ENCODE measurements at places on chromosomes 7 and 10.

DNA sequence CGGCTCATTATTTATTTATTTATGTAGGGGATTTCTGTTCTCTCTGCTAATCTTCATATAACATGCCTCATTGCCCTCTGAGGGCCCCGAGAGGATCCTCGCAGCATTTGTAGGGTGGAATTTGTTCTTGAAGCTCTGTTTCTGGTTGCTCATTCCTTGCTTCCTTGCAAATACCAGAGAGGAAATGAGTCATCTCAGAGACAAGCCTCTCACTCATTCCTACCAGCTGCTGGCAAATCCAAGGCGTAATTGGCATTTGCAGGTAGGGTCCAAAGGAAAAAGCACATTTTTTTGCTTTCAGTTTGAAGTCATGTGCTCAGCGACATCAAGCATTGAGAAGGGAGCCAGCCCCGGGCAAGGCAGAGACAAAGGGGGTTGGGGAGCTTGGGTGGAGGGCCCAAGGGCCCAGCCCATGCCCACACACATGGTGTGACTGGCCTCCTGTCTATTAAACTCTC is 501.6 kb downstream of the GALNT17 start:
- DNase-seq = no peak

DNA sequence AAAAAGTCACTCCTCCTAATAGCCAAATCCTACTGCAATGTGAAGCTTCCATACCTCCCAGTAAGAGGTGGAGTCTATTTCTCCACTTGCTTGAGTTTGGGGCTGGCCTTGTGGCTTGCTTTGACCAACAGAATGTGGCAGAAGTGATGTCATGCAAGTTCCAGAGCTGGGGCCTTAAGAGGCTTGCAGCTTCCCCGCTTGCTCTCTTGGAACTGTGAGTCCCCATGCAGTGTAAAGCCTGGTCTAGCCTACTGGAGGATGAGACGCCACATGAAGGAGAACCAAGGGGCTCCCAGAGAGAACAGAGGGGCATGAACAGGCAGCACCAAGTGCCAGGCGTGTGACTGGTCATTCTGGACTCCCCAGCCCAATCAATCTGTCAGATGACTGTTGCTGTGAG is 58.6 kb upstream of the OPALIN start:
- DNase-seq = no peak

DNA sequence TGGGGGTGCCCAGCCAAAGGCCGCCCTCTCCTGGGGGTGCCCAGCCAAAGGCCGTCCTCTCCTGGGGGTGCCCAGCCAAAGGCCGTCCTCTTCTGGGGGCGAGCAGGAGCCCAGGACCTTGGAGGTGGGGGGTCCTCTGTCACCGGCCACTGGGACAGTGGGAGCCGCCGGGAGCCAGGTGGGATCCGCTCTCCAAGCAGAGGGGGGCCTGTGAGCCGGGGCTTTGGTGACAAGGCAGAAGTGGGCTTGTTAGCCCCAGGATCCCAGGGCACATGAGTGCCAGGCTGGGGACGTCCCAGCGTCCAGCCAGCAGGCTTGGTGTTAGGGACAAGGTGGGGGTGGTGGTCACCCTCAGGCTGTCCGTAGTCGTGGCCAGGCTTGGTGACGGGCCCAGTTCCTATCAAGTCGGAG is 29.4 kb upstream of the UTF1 start:
- DNase-seq = no peak

DNA sequence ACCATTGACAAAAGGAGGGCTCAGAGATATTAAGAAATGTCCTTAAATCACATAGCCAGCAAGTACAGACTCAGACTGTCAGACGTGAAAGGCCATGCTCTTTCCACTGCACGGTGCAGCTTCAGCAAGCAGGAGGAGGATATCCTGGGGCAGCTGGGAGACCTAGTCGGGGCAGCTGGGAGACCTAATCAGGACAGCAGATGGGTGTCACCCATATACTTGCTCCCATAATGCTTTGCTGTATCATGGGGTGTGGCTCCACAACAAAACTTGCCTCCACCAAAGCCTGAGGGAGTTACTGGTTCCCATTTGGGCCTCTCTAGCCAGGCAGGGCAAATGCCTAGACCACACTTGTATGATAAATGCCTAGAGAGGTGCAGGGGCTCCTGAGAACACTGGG is 55.4 kb downstream of the GRID1 start:
- DNase-seq = no peak

GRCh38 chr10:6838118-6838517 is 258.0 kb upstream of the PRKCQ start:
- DNase-seq = no peak

GRCh38 chr7:116689790-116690259 is 17.8 kb downstream of the MET start:
- no peak for DNase-seq

DNA sequence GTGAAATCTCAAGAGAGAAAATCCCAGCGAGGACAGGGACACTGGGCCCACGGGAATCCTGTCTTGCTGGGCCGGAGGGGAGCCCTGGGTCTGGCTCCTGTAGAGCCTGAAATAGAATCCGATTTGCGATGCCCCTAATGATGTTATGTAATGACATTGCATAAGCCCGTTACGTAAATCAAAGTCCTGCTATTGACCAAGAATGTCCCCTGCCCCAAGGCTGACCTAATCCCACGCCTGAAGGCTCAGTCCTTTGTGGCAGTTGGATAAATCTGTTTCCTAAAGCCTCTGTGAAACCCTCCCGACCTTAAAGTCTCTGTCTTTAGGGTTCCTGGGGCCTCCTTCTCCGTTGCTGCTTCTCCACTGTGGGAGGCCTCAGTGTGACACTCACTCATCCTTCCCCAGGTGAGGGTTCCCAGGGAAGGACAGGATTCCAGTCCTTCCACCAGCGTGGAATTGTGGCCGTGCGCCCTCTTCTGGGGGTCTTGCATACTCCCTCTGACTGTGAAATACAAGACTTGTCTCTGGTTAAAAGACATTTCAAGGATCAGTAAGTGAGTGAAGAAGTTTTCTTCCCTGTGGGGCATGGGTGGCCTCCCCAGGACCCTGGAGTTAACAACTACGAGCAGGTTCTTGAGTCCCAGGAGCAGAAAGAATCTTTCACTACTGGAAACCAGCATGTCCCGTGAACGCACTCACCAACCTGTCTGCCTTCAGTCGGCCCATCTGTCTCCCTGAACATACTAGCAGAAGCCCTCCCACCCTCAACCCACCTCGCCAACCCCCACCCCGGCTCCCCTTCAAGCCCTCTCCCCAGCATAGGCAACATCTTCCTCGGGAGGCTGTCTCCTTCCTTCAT is 19.8 kb downstream of the ZNF467 start:
- DNase-seq = no peak

- no peak for DNase-seq
Measured at GRCh38 chr7:18153183-18153748, 125.6 kb upstream of the PRPS1L1 start.

GRCh38 chr7:139725077-139725476 is 52.7 kb downstream of the HIPK2 start:
- DNase-seq = no peak

DNA sequence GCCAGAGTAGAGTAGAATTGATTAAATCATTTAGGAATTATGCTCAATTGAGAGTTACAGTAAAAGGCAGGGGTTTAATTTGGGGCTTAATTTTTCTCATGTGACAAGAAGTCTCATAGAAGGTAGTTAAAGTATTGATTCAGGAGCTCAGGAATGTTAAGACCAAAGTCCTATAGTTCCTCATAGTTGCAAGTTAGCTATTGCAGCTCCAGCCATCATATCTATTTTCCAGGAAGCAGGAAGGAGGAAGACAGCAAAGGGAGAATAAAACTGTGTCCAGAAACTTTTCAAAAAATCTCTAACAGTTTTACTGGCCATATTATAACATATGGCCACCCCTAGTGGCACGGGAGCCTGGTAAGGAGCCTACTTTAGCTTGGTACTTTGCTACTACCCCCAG is 97.0 kb upstream of the RPA3 start:
- no peak for DNase-seq

DNA sequence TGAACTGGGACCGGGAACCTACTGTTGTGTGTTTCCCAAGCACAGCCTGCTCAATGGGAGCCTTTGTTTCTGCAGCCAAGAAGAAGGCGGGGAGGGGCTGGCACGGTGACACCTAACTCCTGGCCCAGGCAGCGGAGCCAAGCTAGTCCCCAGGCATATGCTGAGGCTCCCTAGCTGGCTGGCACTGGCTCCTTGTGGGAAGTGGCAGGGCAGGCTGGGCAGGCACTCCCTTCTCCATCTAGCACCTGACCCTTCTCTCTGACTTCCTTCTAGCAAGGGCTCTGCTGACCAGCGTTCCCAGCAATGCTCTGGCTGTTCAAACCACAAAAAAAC is 325.0 kb downstream of the PLXNA4 start:
- DNase-seq = no peak

DNA sequence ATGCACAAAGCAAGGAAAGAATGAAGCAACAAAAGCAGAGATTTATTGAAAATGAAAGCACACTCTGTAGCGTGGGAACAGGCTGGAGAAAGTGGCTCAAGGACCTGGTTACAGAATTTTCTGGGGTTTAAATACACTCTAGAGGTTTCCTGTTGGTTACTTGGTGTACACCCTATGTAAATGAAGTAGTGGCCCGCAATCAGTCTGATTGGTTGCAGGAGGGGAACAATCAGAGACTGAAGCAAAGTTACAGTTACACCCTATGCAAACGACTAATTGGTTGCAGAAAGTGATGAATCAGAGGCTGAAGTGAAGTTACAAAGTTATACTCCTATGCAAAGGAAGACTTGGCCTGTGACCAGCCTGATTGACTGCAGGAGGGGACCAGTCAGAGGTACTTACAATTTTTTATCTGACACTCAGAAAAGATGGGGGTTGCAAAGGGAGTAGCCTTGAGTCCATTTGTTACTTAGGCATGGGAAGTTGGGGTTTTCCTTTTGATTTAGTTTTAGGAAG is 3.6 kb upstream of the MTPN start:
- no peak for DNase-seq

DNA sequence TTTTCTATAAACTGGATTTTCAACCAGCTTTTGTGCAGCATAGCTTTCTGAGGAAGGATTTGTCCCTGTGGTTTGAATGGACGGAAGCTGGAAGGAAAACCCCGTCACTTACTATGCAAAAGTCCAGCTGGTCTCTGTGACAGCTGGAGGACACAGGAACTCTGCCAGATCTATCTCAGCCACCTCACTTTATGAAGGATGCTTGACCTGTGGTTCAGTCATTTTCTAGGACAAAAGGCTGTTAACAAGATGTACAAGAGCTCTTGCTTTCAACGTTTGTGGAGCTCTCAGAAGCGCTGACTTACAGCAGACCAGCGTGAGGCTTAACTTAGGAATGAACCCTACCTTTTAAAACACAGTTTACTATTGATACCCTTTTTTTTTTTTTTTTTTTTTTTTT is 90.8 kb downstream of the CREM start:
- DNase-seq = no peak

GRCh38 chr7:159076333-159076732 is 68.3 kb downstream of the VIPR2 start:
- no peak for DNase-seq

- no peak for DNase-seq
Measured at GRCh38 chr7:28640001-28640400, 227.7 kb downstream of the CREB5 start.

DNA sequence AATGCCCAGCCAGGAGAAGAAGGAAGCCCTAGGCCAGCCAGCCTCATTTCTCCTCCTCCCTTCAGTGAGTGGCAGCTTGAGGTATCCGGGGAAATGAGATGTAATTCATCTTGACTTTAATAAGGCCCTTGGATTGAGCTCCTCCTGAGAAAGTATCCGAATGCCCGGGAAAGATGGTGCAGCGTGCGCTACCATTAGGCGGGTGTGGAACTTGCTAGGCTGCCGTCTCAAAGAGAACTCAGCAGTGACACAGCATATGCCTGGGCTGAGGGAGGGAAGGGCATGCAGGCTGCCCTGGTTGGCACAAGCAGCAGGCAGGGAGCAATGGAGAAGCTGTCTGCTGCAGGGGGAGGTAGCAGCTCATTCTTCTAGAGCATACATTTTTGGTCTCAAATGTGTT is 659.8 kb upstream of the FOXK1 start:
- no peak for DNase-seq

- DNase-seq = no peak
Measured at GRCh38 chr10:35396560-35397434, 60.5 kb downstream of the CCNY start.

DNA sequence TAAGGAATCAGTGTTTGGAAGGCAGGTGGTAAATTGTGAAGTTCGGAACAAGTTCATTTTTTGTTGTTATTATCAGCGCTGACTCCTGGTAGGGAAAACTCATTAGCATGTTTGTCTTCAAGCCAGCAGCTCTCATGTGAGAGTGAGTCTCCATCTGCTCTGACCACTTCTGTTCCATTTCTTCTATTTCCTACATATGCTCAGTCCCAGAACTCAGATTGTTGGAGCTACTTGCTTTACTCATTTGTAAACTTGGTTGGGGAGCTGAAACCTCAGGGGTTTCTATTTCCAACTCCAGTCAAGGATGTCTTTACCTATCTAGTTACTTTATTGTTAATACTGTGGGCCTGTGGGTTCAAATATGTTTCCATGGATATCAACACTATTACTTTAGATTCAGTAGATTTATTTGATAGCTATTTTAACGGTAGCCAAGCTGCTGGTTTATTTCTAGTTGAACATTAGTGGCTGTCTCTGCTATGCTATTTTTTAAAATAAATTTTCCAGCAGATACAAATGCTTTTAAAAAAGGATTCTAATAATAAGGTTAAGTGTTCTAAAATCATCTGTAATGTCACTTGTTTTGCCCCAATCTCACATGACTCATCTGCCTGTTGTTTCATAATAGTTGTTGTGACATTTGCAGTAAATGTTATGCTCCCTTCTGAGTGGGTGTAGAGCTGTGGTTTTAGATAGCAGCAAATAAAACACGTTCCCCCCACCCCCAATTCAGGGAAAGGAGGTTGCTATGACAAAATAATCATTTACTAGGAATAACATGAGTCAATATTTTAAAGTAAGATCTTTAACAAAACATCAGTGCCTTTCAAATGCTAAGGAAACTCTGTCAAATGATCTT is 143.3 kb downstream of the HDAC9 start:
- no peak for DNase-seq

- no peak for DNase-seq
Measured at GRCh38 chr7:31002256-31002655, 38.5 kb downstream of the GHRHR start.

DNA sequence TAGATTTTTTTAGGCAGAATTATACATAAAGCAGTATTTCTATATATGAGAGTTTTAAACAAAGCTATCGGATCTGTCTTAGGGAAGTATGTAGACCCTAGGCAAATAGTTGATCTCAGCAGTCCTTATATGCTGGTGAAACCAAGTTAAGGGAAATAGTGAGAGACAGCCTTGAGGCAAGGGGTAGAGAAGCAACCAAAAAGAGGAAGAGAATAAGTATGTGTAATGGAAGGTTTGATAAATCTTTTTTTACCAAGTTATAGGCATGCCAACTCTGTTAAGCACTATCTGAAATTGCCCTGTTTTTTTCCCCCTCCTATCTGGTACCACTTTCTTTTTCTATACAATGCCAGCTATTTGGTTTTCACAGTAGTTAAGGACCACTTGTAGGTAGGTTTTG is 19.9 kb downstream of the SPAG6 start:
- DNase-seq = no peak
